ENCODE measurements at places on chromosomes 6 and 20. TPM values are rescaled to one million over a fixed set of nuclear protein-coding genes. Genes with fewer than 3 reads are reported as not detected.

GRCh38 chr6:137734005-137734874, 132.8 kb upstream of the TNFAIP3 start:
- H3K36me3 ChIP-seq, result no peaks in the 10 kb centered on the region
- no peak overlapping the region for H3K27ac ChIP-seq
- H3K4me1 ChIP-seq, result peaks cover 20% of the 10 kb centered on the region
- no peaks in the 10 kb centered on the region for H3K27me3 ChIP-seq
- H3K4me3 ChIP-seq, result no peak overlapping the region
- DNase-seq, result no peak

DNA sequence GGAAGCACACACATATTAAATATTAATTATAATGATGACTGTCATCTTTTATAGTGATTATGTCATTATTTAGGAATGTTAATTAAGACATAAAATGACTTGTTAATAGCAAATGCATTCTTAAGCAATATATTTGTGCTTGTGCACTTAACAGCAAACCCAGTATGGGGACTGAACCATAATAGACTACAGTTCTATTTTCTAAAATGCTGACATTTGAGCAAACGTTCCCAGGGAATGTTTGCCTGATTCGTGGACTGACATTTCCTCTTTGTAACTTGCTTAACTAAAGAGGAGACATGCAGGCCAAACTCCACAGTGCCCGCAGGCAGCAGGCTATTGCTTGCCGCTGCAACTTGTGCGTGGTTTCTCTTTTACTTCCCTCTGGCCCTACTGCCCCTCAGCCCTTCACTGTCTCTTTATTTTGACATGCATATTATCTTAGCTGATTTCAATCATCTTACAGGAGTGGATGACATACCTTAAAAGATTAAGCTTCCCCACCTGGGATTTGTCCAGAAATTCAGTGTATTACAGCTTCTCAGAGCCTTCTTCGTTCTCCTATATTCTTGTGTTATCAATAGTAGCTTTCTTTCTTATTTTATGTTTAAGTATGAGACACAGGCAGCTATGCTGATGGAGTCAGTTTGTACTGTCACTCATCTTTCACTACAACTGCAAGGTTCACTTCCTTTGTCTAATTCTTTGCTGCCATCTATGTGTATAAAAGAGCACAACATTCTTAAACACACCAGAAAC, 141.5 kb downstream of the GMDS start:
- DNase-seq, result no peak
- H3K36me3 ChIP-seq, result peaks cover 2% of the 10 kb centered on the region
- H3K4me1 ChIP-seq, result peaks cover 2% of the 10 kb centered on the region
- H3K27ac ChIP-seq, result no peak overlapping the region
- H3K4me3 ChIP-seq, result no peak overlapping the region

DNA sequence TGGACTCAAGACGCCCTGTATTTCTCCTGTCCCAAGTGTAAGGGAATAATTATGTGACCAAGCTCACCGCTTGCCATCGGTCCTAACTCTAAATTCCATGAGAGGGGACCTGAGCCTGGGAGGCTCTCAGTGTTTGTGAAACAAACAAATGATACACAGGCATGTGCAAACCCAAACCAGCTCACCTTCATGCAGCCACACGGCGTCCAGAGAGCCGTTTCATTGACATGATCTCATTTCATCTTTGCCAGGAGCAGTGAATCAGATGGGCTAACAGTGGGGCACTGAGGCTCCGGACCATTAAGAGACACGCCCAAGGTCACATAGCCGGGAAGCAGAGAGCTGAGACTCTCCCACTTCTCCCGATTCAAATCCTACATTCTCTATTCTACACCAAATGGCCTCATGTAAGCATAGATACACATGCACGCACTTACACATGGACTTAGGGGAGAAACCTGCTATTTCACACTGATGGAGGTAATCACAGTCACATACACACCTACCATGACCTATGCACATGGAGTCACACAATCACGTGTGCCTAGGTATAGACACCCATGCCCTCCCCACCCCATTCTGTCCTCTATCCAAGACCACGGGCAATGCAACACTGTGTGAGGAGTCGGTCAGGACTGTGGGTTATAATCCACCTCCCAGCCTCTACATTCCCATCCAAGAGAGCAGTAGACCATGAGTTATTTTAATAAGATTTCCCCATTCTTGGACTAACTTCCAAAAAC, 1.1 kb downstream of the BNIP5 start:
- H3K4me3 ChIP-seq, result no peak overlapping the region
- DNase-seq, result no peak
- H3K27ac ChIP-seq, result no peak overlapping the region
- no peaks in the 10 kb centered on the region for H3K36me3 ChIP-seq
- H3K4me1 ChIP-seq, result peaks cover 12% of the 10 kb centered on the region
- peaks cover 28% of the 10 kb centered on the region for H3K27me3 ChIP-seq

DNA sequence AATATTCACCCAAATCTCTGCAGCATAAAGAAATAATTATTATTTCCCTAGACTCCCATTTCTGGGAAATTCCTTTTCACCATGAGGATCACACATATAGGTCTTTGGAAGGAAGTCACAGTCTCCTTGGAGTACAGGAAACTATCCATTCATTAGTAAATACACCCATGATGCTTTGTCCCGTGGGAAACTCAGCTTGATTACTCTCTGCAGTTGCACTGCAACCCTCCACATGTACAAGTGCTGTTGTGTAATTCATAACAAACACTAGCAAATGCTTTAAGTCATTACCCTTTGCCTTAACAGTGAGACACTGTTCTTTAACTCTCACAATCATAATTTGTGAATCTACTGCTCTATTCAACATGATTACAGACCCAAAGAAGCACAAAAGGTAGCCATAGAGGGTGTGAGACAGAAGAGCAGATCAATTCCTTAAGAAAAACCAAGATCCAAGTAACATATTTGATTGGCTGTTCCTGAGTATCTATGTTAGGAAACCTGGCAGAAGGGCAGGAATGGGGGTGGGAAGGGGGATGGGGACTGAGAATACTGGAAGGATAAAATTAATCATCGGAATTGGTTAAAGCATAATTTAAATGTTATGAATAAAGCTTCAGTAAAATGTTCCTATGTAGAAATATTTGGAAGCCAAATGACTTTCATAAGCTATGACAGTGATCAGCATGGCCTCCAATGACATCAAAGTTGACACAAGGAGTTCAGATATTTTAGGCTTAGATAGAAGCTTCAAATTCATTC, 268.0 kb downstream of the HACE1 start:
- no peak overlapping the region for H3K27ac ChIP-seq
- no peaks in the 10 kb centered on the region for H3K36me3 ChIP-seq
- no peaks in the 10 kb centered on the region for H3K4me1 ChIP-seq
- no peak overlapping the region for H3K4me3 ChIP-seq
- no peak for DNase-seq
- peaks cover 8% of the 10 kb centered on the region for H3K27me3 ChIP-seq

DNA sequence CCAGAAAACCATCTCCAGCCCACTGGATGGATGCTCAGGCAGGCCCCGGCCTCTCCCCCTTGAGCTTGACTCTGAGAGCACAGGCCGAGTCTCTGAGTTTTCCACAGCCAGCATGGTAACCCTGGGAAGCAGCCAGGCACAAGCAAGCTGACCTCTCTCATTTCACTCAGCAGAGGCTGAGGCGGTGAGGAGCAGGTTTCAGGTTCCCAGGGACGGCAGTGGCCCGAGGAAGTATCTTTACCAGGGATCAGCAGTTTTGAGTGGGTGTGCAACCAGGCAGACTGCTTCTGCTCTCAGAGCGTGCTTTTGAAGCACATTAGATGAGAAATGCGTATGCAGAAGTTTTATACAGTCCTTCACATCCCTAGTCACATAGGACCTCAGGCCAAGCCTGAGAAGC, 12.6 kb downstream of the HCK start:
- DNase-seq, result no peak
- H3K4me1 ChIP-seq, result peaks cover 2% of the 10 kb centered on the region
- no peak overlapping the region for H3K4me3 ChIP-seq
- peaks cover 18% of the 10 kb centered on the region for H3K27me3 ChIP-seq

DNA sequence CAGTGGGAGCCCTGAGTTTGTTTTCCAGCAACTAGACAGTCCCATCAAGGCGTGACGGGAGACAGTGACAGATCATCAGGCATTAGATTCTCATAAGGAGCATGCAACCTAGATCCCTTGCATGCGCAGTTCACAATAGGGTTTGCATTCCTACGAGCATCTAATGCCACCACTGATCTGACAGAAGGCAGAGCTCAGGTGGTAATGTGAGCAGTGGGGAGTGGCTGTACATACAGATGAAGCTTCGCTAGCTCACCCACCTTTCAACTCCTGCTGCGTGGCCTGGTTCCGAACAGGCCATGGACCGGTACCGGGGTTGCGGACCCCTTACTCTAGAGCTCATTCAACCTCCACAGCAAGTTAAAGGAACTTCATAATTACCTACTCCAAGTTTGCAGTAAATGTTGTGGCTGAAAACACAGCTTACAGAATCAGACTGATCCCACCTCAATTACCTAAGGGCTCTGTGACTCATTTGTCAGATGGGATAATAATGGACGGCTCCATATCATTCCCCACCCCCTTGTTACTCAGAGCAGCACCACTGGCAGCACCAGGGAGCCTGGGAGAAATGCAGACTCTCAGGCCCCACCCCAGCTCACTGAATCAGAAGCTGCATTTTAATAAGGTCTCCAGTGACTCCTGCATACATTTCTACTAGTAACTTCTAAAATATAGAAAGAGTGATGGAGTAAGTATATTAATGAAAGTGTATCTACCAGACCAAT, 15.7 kb downstream of the PXMP4 start:
- H3K27me3 ChIP-seq, result no peaks in the 10 kb centered on the region
- peaks cover 5% of the 10 kb centered on the region for H3K4me1 ChIP-seq
- H3K27ac ChIP-seq, result no peak overlapping the region
- H3K36me3 ChIP-seq, result no peaks in the 10 kb centered on the region
- no peak overlapping the region for H3K4me3 ChIP-seq

Gene C6orf132
- total RNA-seq, result 0.18 TPM

Gene RHAG
- total RNA-seq, result not detected

Gene GJA10
- not detected for total RNA-seq

Gene PSORS1C1
- total RNA-seq, result not detected

Gene FAM210B
- 4.5 TPM for total RNA-seq

Gene CRISP3
- not detected for total RNA-seq

Gene OR2H2
- not detected for total RNA-seq

All from activated CD8-positive, alpha-beta T cell treated with anti-CD3 and anti-CD28 coated beads for 36 hours (primary cell).